ENCODE measurements at places on chromosomes 13 and 19.
A peak's percentile ranks its signal among the peaks of the same experiment; 100 is the strongest.

- no peak overlapping the region for H3K4me3 ChIP-seq
- ATAC-seq: no peak
- no peaks in the 10 kb centered on the region for H3K36me3 ChIP-seq
These were observed 20.9 kb upstream of the ATP11A start for GRCh38 chr13:112668924-112669323.

DNA sequence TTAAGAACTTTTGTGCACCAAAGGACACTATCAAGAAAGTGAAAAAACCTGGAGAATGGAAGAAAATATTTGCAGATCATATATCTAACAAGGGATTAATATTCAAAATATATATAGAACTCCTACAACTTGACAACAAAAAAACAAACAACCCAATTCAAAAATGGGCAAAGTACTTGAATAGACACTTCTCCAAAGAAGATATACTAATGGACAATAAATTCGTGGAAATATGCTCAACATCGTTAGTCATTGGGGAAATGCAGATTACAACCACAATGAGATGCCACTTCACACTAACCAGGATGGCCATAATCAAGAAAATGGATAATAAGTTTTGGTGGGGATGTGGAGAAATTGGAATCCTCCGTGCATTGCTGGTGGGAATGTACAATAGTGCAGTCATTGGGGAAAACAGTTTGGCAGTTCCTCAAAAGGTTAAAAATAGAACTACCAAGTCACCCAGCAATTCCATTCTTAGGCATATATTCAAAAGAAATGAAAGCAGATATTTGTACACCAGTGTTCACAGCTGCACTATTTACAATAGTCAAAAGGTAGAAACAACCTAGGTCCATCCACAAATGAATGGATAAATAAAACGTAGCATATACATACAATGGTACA lies 2.2 kb upstream of the LSR start:
- H3K27me3 ChIP-seq: peaks cover 72% of the 10 kb centered on the region
- H3K4me3 ChIP-seq: no peak overlapping the region
- no peaks in the 10 kb centered on the region for H3K4me1 ChIP-seq
- no peak overlapping the region for H3K27ac ChIP-seq

DNA sequence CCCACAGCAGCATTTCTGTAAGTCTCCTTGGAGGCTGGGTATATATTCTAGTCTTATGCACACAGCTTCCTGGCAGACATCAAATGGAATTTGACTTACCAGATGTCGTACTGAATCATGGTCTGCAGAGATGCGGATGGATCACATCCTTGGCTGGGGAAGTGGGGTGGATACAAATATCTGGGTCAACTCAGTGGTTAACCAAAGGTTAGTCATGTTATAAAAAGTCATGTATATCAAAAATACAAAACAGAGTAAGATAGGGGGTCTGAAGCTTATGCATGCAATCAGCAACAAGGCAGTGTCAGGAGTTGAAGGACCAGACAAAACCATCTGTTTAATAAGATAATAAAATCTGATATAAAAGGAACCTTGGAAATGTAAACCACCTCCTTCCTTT lies 61.9 kb downstream of the WASF3 start:
- H3K4me3 ChIP-seq: no peak overlapping the region
- H3K27ac ChIP-seq: no peak overlapping the region
- H3K27me3 ChIP-seq: no peaks in the 10 kb centered on the region
- H3K4me1 ChIP-seq: no peaks in the 10 kb centered on the region
- H3K36me3 ChIP-seq: no peaks in the 10 kb centered on the region
- no peak for ATAC-seq

GRCh38 chr19:38692458-38693379 lies 45.3 kb downstream of the ACTN4 start:
- no peaks in the 10 kb centered on the region for H3K27me3 ChIP-seq
- peak overlapping the region; percentile 97 for H3K27ac ChIP-seq
- H3K4me1 ChIP-seq: peaks cover 63% of the 10 kb centered on the region
- peak overlapping the region; percentile 8 for H3K4me3 ChIP-seq
- ATAC-seq: peak; percentile 0
- no peaks in the 10 kb centered on the region for H3K36me3 ChIP-seq

- H3K36me3 ChIP-seq: no peaks in the 10 kb centered on the region
- ATAC-seq: no peak
- no peak overlapping the region for H3K27ac ChIP-seq
- no peaks in the 10 kb centered on the region for H3K27me3 ChIP-seq
- no peak overlapping the region for H3K4me3 ChIP-seq
These were observed 232.4 kb downstream of the LHFPL6 start for GRCh38 chr13:39370554-39370953.

DNA sequence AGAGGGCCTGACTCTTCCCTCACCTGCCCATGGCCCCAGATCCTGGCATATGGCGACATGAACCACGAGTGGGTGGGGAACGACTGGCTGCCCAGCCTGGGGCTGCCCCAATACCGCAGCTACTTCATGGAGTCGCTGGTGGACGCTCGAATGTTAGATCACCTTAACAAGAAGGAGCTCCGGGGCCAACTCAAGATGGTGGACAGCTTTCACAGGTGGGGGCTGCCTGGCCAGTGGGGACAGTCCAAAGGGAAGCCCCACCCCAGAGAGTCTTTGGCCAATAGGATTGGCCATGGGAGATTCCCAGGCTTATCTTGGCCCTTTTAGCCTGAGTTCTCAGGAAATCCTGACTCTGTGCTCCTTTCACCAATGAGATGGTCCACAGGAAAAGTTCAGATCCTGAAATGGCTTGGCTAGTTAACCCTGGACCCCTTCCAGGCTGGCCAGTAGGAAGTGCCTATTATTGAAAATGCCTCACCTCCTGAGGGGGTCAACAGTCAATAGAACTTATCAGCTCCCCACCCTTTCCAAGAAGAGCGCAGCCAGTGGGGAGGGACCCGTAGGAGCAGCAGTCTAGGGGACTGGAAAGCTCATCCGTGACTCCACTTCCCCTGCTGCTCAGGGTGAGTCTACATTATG lies 7.0 kb downstream of the HRC start:
- H3K27ac ChIP-seq: peak overlapping the region; percentile 83
- no peaks in the 10 kb centered on the region for H3K36me3 ChIP-seq
- no peak overlapping the region for H3K4me3 ChIP-seq
- ATAC-seq: no peak
- H3K4me1 ChIP-seq: no peaks in the 10 kb centered on the region
- no peaks in the 10 kb centered on the region for H3K27me3 ChIP-seq

DNA sequence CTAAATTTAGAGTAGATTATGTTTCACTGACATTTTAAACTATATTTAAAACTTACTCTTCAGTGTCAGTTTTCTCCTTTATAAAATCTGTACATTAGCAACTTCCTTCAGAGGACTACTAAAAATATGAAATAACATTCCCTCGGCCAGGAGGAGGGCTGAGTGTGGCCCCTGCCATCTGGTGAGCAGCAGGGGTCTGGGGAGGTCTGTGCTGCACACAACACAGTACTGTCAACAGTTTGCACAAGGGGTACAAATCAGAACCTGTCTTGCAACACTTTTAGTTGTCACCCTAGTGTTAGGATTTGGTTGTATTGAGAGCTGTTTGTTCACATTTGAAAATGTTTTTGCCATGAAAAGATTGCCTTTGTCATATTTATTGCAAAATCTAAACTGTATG lies 48.9 kb downstream of the TPP2 start:
- H3K27me3 ChIP-seq: no peaks in the 10 kb centered on the region
- peaks cover 91% of the 10 kb centered on the region for H3K36me3 ChIP-seq
- no peak overlapping the region for H3K27ac ChIP-seq
- no peak overlapping the region for H3K4me3 ChIP-seq
- no peaks in the 10 kb centered on the region for H3K4me1 ChIP-seq

- H3K36me3 ChIP-seq: no peaks in the 10 kb centered on the region
- no peak overlapping the region for H3K27ac ChIP-seq
- no peak for ATAC-seq
- H3K4me1 ChIP-seq: no peaks in the 10 kb centered on the region
These were observed 21.4 kb downstream of the SIGLECL1 start for GRCh38 chr19:51272183-51272810.

DNA sequence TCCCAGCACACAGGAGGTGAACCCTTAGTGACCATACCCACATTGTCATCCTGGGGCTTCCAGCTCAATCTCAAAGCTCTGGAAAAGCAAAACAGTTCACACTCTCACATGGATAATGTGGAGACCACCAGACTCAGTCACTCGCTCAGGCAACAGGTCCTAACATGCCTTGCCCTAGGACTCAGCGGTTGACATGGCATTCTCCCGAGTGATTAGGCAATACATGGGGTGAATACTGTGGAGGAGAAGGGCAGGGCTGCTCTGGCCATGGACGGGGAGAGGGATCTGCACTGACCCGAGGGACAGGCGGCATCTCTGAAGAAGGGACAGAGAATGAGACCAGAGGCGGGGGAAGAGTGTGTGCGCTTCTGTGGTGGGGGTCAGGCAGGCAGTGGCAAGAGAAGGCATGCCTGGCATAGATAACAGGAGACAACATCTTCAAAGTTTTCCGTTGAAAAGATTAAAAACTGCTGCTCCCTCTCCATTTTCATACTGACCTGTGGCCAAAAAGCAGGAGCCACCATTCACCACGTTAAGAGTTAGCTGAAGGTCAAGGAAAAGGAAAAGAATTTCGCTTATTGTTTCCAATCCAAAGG lies 44.5 kb upstream of the EPHX3 start:
- no peak overlapping the region for H3K27ac ChIP-seq
- H3K27me3 ChIP-seq: no peaks in the 10 kb centered on the region
- H3K4me1 ChIP-seq: peaks cover 18% of the 10 kb centered on the region
- H3K4me3 ChIP-seq: no peak overlapping the region

GRCh38 chr19:36151144-36152018 lies 866 bp downstream of the COX7A1 start:
- peaks cover 3% of the 10 kb centered on the region for H3K4me1 ChIP-seq
- H3K36me3 ChIP-seq: no peaks in the 10 kb centered on the region
- peak; percentile 65 for ATAC-seq
- peak overlapping the region; percentile 98 for H3K27ac ChIP-seq

DNA sequence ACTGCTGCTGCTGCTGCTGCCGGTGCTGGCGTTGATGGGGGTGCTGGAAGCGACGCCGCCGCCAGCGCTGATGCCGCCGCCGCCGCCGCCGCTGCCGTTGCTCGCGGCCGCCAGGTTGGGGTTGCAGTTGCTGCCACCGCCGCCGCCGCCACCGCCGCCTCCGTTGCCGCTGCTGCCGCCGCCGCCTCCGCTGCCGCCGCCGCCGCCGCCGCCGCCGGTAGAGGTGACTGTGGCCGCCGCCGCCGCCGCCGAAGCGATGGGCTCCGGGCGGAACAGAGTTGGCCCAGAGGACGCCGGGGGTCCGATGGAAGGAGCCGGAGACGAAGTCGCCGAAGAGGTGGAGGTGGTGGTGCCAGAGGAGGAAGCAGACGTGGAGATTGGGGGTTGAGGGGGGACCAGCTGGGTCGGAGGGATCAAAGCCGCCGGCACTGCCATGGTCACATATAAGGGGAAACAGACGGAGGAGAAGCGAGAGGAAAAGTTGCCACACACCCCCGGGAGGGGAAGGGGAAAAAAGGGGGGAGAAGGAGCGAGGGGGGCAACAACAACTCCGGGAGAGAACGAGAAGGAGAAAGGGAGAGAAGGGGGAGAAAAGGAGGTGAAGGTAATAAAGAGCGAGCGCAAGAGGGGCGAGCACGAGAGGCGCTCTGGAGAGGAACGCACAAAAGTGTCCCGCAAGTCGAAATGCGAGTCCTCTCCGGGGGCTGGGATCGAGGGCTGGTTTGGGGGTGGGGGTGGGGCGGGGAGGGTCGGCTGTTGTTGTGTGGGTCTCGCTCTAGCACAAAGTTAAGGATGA lies 471 bp downstream of the DACH1 start:
- H3K27me3 ChIP-seq: peaks cover 71% of the 10 kb centered on the region
- peak; percentile 21 for ATAC-seq
- H3K27ac ChIP-seq: no peak overlapping the region

GRCh38 chr13:88429862-88430261 lies 758.7 kb downstream of the SLITRK5 start:
- no peaks in the 10 kb centered on the region for H3K27me3 ChIP-seq
- H3K27ac ChIP-seq: no peak overlapping the region
- H3K4me1 ChIP-seq: no peaks in the 10 kb centered on the region
- no peak overlapping the region for H3K4me3 ChIP-seq
- ATAC-seq: no peak
- no peaks in the 10 kb centered on the region for H3K36me3 ChIP-seq

GRCh38 chr13:98693756-98694155 lies 58.7 kb downstream of the SLC15A1 start:
- no peaks in the 10 kb centered on the region for H3K4me1 ChIP-seq
- no peaks in the 10 kb centered on the region for H3K36me3 ChIP-seq
- ATAC-seq: no peak

GRCh38 chr19:31348481-31349159 lies 616 bp downstream of the TSHZ3 start:
- H3K27ac ChIP-seq: peak overlapping the region; percentile 98
- no peaks in the 10 kb centered on the region for H3K36me3 ChIP-seq
- ATAC-seq: peak; percentile 4
- H3K4me3 ChIP-seq: peak overlapping the region; percentile 80

- H3K27me3 ChIP-seq: no peaks in the 10 kb centered on the region
- H3K4me3 ChIP-seq: no peak overlapping the region
- no peak overlapping the region for H3K27ac ChIP-seq
These were observed 14.6 kb downstream of the ZNF569 start for GRCh38 chr19:37452500-37453245.

- no peak overlapping the region for H3K27ac ChIP-seq
- H3K4me3 ChIP-seq: no peak overlapping the region
- peaks cover 63% of the 10 kb centered on the region for H3K4me1 ChIP-seq
- no peaks in the 10 kb centered on the region for H3K27me3 ChIP-seq
- ATAC-seq: no peak
These were observed 13.1 kb downstream of the POLR1D start for GRCh38 chr13:27634791-27635190.

DNA sequence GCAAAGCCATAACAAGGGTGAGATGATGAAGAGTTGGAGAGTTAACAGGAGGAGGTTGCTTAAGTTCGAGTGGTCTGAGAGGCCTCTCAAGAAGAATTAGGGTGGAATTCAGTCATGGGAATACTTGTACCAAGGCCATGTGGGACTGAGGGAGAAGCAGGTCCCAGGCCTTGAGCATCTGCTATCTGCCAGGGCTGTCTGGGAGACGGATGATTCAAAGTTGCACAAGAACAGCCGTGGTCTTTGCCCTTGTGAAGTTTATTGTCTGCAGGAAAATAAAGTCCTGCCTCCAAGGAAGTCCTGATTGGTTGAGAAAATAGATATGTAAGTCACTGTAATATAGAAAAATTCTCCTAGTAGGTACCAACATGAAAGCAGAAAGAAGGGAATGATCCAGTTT lies 178.8 kb upstream of the RFC3 start:
- H3K36me3 ChIP-seq: no peaks in the 10 kb centered on the region
- peaks cover 6% of the 10 kb centered on the region for H3K4me1 ChIP-seq
- H3K4me3 ChIP-seq: no peak overlapping the region
- H3K27ac ChIP-seq: peak overlapping the region; percentile 17
- no peaks in the 10 kb centered on the region for H3K27me3 ChIP-seq
